PC-9 (cell line): ENCODE measurements at places on chromosomes 6 and 20. TPM values are rescaled to one million over a fixed set of nuclear protein-coding genes. Genes with fewer than 3 reads are reported as not detected.

Gene CYP39A1
- 2.9 and 5.6 TPM in 2 replicates for total RNA-seq

Gene MYMX
- not detected in 2 replicates for total RNA-seq

Gene ZKSCAN8
- 27.2 and 31.5 TPM in 2 replicates for total RNA-seq

Gene CST4
- total RNA-seq = 0.78 TPM in 1 of 2 replicates, not detected in the other

Gene MPC1
- 7.4 and 13.3 TPM in 2 replicates for total RNA-seq

DNA sequence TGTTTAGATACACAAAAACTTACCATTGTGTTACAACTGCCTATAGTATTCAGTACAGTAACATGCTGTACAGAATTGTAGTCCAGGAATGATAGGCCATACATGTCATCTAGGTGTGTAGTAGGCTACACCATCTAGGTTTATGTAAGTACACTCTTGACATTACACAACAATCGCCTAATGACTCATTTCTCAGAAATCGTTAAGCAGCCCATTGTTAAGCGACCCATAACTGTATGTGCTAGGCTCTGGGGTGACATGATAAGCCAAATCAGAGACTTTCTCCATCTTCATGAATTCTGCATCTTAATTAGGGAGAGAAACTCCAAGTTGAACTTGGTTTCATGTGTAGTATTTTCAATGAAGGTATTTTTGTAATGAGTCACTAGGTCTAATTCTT is 17.2 kb downstream of the STK35 start:
- DNase-seq = peak; percentile 58

GRCh38 chr20:23251779-23252178 is 98.8 kb upstream of the NXT1 start:
- no peak for DNase-seq

GRCh38 chr20:46168438-46168837 is 50.3 kb downstream of the CD40 start:
- DNase-seq = no peak

- DNase-seq = peak; percentile 53
Observed at GRCh38 chr6:321158-321438, 28.8 kb downstream of the DUSP22 start.

GRCh38 chr20:19885939-19886660 is 128.0 kb downstream of the RIN2 start:
- peak; percentile 59 for DNase-seq

DNA sequence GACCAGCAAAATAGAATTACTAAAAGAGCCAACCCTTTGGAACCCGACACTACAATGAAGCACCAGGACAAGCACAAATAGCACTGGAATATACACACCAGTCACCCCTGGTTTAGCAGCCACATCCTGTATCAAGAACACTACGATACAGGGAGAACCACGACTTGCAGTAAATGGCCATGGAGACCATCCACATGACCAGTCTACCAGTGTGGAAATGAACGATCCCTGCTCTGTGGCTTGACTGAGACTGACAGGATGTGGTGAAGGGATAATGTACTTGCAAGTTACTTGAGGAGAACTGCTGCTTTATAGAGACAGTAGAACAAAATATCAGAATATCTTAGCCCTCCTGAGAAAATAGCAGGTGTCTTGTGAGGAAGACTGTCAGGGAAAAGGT is 169.6 kb downstream of the COL9A1 start:
- no peak for DNase-seq

DNA sequence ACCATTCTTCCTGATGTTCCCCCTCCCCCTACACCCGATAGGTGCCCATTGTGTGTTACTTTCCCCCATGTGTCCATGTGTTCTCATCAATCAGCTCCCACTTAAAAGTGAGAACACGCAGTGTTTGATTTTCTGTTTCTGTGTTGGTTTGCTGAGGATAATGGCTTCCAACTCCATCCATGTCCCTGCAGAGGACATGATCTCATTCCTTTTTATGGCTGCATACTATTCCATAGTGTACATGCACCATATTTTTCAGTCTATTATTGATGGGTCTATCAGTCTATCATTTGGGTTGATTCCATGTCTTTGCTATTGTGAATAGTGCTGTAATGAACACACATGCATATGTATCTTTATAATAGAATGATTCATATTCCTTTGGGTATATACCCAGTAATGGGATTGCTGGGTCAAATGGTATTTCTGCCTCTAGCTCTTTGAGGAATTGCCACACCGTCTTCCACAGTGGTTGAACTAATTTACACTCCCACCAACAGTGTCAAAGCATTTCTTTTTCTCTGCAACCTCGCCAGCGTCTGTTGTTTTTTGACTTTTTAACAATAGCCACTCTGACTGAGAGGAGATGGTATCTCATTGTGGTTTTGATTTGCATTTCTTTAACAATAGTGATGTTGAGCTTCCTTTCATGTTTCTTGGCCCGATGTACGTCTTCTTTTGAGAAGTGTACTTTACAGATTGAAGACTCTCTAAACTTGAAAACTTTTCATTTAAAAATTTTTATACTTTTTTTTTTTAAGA is 41.0 kb upstream of the GCNT2 start:
- DNase-seq = peak; percentile 8

DNA sequence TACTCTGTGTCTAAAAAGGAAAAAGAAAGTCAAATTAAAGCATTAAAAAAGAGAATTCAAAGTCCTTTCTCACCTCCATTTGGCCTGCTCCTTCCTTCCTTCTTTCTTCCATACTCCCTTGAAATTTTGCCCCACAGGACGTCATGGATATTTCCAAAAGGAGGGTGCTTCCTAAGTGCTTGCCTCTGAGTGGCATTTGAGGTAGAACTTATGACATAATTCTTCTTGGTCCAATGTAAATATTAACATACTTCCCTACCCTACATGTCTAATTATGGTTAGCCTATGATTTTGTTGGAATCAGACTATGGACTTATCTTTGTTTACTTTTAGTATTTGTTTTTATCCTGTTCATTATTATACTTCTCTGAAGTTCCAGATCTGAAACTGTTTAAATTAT is 132.3 kb downstream of the PFDN4 start:
- no peak for DNase-seq

DNA sequence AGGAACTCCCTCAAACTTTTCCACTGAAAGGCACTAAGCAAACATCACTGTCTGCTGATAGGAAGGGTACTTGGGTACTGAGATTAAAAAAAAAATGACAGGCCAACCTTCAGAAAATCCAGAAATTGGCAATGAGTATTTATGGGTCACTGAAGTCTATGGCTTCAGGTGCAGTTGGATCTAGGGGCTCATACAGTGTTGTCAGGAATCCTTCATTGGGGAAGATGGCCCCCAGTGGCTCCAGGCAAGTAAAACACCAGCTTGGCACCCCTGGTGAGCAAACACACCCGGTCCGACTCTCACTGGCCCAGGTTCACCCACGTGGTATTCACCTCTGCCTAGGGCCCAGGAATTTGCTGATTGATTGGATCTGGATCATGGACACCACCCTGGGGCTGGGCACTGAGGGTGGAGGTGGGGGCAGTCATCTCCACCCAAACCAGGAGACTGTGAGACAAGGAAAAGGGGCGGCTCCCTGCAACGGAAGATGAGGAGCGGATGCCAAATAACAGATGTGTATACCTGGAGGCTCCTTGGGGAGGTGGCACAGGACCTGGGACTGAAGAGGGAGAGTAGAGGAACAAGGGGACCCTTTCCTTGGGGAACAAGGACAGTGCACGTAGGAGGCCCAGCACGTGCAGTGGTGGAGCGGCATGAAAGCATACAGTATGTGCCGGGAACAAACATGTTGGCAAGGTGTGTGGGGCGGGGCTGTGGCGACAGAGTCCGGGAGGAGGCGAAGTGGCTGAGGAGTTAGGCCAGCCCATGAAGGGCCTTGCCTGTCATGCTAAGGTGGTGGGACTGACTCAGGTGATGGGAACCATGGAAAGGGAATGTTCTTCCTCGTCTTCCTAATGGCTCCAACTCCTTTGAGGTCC is 4.7 kb downstream of the SLC2A10 start:
- DNase-seq = no peak

DNA sequence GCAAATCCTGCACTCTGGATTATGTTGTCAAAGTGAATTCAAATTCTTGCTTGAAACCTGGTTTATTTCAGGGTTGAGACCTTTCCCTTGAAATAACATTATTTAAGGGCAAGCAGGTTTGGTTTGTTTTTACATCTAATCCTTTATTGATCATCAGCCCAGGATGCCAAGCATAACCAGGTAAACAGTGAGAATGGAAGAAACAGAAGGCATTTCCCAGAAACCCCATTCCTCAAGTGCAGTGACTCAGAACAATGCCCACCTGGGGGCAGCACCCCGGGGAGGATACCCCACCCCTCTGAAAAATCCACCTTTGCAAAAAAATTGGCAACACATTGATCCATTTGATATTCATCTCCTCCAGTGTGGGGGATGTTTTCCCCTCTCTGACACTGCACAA is 32.5 kb downstream of the POFUT1 start:
- peak; percentile 61 for DNase-seq

- DNase-seq = no peak
Observed at GRCh38 chr6:149888659-149889058, 9.3 kb downstream of the RAET1E start.

DNA sequence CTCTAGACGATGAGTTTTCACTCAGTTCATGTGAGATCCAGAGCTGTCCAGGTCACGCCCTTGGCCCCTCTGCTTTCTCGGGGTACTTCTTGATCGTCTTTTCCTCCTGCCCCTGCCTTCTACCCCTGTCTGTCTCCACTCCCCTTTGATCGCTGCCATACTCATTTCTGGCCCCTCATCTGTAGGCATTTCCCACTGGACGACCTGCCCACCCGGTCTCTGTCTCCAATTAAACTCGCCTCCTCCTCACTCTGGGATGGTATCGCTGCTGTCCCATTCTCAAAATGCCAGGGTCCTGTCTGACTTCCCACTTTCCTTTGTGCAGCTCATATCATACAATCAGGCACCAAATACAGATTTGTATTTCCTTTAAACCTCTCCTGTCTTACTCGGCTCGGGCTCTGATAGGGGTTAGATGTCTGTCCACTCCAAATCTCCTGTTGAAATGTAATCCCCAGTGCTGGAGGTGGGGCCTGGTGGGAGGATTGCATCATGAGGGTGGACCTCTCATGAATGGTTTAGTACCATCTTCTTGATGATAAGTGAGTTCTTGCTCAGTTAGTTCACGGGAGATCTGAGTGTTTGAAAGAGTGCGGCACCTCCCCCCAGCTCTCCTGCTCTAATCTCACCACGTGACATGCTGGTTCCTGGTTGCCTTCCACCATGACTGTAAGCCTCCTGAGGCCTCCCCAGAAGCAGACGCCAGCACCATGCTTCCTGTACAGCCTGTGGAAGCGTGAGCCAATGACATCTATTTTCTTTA is 3.5 kb upstream of the SYNJ2 start:
- no peak for DNase-seq

DNA sequence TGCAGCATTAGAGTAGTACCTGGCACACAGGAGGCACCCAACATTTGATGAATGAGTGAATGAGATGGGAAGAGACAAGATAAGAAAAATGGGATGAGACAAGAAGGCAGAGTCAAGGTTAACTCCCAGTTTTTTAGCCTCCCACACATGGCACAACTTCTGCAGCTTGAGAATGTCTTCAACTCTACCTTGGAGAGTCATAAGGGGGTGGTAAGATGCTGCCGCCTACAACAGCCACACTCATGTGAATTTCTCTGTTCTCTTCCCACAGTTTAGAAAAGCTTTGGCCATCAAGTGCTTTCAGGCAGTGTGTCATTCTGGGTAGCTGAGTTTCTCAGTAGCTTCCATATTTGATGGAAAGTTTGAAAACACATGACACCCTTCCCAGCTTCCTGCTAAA is 19.5 kb upstream of the GPR6 start:
- no peak for DNase-seq

GRCh38 chr20:63364801-63365585 is 3.8 kb upstream of the CHRNA4 start:
- no peak for DNase-seq

GRCh38 chr20:5126512-5127203 is at the start of gene CDS2:
Gene CDS2 (plus strand): TSS chr20:5127008. CDS start chr20:5127093, 85 bp downstream.
- peak; percentile 97 for DNase-seq

- no peak for DNase-seq
Observed at GRCh38 chr6:56399672-56400263, 152.4 kb upstream of the COL21A1 start.

DNA sequence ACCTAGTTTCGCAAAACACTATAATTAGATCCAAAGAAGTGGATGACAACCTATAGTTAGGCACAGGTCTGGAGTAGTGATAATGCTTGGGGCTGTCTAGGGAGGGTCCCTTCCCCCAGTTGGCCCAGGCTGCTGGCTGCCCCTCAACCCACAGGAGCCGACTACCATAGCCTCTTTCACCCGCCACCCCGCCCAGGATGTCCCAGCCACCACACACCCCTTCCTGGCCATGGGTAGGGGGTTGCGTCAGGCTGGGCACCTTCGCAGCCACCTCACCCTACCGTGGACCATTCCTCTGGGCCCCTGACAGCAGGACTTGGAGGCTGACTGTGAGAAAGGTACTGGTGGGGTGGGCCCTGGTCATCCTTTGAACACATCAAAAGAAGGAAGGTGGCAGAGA is 8.5 kb downstream of the TFEB start:
- DNase-seq = no peak

DNA sequence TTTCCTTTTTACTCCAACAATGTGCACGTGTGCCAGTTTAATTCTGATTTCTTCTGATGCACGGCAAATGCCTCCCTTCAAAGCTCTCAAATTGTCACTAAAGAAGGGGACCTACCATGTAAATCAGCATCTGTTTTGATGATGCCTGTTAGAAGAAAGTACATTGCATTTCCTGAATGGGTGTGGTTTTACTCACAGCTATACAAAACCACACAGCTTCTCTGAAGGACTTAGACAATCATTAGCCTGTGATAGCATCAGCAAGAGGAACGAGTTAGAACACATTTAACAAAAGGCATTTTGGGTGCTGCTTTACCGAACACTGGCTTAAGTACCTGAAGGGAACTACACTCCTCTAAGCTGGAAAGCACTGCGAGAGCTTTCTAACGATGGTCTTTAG is 109.4 kb downstream of the ATXN1 start:
- no peak for DNase-seq

GRCh38 chr20:62472138-62472940 is 3.5 kb downstream of the GATA5 start:
- no peak for DNase-seq

DNA sequence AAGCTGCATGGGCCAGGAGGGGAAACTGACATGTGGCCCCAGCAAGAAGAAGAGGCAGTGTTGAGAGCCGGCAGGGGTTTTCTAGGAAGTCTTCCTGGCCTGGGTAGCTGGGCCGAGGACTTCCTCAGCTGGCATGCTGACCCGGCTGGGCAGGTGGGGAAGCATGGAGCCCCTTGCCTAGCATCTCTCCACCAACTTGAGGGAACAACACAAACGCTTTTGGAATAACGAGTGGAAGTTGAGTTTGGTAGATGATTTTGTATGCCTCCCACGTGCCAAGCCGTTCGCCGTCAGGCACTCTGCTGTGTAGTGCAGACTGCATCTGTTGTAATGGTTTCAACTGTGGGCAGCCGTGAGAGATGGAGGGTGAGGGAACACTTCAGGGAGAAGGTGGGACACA is 7.3 kb downstream of the TMEM181 start:
- no peak for DNase-seq

DNA sequence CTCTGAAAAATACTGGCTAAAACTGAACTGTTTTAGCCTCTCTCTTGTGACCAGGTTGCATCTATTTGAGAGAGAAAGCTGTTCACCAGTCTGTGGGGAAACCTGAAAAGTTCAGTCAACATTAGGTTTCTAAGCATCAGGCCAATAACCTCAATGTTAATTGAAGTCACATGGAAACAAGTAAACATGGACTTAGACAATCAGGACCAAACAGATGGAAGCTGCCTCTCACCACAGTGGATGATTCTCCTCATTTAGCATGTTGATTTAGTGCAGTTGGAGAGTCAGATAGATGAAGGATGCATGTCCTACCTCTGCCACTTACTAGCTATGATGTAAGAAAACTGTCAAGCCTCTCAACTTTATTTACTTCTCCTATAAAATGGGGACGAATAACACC is 18.2 kb downstream of the SCGN start:
- DNase-seq = no peak

GRCh38 chr20:61673152-61673847 is 392.4 kb downstream of the TAF4 start:
- DNase-seq = no peak
